Suppressor macrophage treated with lipopolysaccharide for 1 hour (primary cell): ENCODE measurements at places on chromosomes 7 and 10.

DNA sequence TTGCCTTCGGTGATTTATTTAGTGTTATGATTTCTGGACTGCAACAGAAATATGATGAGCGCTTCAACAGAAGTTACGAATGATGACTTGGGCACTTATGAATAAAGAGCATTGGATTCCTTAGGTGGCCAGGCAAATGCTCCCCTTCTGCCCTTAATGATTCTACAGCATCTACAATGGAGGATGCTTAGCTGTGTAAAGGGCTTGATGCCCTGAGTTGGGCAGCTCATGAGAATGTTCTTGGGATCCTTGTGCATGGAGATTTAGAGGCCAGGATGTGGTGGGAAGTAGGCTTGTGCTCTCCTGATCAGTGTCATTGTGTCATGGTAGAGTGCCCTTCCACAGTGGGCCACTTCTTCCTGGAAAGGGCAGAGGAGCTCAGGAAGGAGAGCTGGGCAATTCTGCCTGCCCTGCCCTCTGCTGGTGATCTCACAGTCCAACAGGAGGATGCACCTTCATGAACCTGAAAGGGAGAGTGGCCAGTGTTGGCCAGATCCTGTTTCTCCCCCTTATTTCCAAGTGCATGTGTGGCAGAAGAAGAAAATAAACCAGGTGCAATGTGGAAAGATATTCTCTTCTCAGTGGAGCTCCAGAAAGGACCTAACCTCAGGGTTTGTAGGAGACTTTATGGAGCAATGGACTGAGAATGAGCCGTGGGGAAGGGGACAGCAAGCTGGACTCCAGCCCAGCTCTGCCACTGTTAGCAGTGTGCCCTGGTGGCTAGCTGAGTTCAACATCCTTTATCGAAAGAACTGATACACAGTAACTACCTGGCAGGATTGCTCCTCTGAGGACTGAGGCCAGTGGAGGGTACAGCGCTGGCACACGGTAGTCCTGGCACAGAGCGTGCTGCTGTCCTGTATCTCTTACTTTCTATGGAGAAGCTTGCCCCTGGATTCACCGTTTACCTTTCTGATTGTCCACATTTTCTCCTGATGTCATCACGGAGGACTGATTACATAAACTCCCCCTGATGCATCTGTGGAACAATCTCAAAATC, 182.9 kb downstream of the BMPER start:
- DNase-seq: no peak

- DNase-seq: no peak
These were observed 23.9 kb downstream of the UPF2 start for GRCh38 chr10:12018438-12019282.

DNA sequence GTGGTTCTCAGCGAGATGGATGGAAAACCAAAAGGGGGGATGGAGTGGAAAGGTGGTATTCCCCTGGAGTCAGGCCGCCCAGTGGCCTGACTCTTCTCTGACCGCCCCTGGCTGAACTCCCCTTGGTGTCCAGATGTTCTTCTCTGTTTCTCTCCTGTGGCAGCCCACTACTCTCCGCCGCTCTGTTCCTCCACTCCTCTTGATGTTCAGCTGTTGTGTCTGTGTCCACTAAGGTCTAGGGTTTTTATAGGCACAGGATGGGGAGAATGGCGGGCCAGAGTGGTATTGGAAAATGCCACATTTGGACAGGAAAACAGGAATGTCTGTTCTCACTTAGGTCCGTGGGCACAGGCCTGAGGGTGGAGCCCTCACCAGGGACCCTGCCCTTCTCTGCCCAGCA, 954.3 kb upstream of the MBL2 start:
- DNase-seq: no peak

DNA sequence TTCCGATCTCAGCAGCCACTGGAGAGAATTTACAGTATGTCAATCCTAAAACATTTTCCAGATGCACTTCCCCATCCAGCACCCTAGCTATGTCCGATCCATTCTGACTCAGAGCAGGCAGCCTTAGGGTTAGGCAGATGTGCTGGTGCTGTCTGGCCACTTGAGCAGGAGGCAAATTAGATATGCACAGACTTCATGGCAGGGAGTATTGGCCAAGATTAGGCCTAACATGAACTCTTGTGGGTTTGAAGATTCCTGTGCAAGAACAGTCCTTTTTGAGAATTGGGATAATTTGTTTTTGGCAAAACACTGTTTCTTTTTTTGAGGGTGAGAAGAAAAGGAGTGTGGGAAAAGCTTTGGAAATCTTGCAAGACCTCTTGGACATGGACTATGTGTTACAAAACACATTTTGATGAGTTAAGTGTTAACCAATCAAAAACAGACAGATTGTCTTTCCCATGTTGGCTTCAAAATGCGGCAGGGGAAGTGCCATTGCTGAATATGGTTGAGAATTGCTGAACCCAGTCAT, 218.6 kb upstream of the INHBA start:
- DNase-seq: no peak

DNA sequence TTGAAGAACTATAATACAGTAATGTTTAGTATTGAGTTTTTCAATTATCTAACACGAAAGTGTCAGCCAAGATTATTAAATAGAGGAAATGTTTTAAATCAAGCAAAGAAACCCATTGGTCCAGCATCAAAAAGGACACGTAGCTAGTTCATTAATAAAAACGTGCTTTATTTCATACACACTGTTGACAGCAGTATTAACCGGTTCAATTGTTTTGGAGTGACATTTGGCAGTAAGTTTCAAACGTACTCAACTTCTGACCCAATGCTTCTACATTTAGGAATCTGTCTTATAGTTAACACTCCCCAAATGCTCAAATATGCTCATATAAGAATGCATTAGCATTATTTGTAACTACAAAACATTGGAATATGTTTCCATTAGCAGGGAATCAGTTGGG, 41.3 kb downstream of the SLC16A12 start:
- no peak for DNase-seq

- DNase-seq: no peak
These were observed 2.0 kb upstream of the SPOCK2 start for GRCh38 chr10:72090326-72090725.

- DNase-seq: peak; percentile 98
These were observed at the start of gene R3HCC1L for GRCh38 chr10:98134431-98135221. Gene R3HCC1L (plus strand): TSS chr10:98134657. CDS start chr10:98208115, 73,458 bp downstream.

DNA sequence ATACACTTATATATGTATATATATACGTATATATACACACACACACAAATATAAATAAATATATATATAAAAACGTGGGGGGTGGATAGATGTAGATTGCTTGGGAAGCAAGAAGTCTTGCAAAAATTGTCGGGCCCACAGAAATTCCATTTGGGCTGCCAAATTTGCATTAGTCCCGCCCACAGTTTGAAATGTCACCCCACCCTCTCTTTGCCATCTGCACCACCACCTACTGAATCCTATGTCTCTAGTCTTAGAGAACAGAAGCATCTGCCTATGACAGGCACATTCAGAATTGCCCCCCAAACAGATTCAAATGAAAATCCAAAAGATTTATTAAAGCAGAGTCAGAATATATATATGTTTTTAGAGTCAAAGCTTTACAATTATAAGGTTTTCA, 25.6 kb upstream of the CACNA2D1 start:
- DNase-seq: no peak

DNA sequence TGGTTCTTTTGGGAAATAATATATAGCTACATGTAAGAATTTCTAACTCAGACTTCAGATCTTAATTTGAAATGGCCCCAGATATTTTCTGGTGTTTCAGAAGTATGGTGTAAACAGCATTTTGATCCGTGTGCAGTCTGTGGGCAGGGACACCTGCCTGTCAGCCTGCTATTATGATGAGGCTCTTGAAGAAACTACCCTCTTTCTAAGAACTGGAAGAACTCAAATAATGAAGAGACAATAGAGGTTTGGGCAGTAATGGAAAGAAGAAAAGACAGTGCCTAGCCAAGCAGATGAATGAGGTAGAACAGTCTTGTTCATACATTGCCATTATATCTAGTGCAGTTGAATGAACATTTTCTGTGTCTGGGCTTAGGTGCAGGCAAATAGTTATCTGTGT, 256.6 kb downstream of the ARHGAP21 start:
- no peak for DNase-seq

DNA sequence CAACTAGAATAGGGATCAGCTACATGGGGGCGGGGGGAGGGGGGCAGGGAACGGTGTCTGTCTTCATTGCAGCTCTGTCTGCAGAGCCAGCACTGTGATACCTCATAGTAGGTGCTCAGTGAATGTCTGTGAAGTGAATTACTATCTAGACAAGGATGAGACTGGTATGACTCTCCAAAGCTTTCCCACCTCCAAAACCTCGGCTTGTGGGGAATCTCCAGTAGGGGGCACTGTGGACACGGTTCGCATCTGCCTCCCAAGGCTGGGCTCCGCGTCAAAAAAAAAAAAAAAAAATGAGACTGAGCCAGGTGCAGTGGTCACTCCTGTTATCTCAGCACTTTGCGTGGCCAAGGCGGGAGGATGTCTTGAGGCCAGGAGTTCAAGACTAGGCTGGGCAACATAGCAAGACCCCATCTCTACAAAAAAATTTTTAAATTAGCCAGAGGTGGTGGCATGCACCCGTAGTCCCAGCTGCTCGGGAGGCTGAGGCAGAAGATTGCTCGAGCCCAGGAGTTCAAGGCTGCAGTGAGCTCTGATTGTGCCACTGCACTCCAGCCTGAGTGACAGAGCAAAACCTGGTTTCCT, 9.6 kb downstream of the TRIM56 start:
- peak; percentile 79 for DNase-seq

DNA sequence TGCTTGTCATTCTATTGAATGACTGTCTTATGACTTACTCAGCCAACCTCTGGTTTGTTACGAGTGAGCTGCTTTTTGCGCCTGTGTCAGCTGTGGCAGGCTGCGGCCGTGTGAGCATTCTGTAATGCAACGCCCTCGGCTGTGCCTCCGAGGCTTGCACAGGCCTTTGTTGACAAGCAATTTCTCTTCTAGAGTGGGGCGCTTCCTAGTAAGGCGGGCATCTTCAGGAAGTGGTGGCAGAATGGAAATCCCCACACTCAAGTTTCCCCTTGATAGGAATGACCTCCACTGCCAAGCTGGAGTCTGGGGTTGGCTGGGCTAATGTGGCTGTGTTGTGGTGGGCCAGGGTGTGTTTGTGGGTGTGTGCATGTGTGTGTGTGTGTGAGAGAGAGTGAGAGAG, 20.2 kb upstream of the TMEM178B start:
- peak; percentile 70 for DNase-seq

DNA sequence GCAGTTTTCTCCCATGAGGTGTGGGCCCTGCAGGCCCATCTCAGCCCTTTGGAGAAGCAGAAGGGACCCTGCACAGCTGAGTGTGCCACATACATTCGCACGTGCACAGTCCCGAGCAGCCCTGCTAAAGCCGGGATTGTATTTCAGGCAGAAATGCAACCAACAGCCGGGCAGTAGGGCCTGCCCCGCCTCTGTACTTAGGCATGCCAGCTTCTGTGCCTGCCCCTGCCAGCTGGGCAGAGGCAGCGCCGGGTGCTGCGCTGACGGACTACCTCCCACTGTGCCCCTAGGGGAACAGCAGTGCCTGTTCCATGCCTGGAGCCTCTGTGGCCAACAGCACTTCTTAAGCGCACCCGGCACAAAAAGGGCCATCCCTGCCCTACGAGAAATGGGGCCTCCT, 170.3 kb downstream of the NEURL1 start:
- no peak for DNase-seq

GRCh38 chr10:95467162-95467599, 94.0 kb downstream of the SORBS1 start:
- DNase-seq: no peak

DNA sequence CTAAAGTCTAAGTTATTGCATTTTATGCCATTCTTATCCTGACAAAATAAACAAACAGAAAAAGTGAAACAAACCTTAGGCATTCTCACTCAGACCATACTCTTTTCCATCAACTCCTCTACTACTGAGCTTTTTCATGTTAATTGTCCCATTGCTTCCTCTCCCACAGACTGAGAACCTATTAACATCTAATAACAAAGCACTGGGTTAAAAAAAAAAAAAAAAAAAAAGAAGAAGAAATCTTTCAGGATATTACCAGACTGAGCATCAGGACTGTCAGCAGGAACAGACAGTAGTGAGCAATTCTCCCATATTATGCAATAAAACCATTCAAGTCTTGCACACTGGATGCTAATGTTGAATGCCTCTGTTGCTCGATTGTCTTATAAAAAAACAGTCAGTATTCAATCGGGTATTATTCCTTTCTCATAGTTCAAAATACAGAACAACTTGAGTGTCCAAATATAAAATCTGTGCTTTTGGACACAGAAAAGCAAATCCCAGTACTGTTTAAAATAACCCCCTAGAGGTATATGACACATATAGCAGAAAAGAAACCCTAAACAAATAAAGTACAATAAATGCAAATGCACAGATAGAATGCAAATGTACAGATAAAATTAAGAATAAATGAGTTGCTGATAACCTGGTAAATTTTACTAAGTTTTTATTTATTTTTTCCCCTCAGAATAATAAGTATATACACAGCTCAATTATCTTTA, 531.3 kb upstream of the LRRTM3 start:
- DNase-seq: no peak

DNA sequence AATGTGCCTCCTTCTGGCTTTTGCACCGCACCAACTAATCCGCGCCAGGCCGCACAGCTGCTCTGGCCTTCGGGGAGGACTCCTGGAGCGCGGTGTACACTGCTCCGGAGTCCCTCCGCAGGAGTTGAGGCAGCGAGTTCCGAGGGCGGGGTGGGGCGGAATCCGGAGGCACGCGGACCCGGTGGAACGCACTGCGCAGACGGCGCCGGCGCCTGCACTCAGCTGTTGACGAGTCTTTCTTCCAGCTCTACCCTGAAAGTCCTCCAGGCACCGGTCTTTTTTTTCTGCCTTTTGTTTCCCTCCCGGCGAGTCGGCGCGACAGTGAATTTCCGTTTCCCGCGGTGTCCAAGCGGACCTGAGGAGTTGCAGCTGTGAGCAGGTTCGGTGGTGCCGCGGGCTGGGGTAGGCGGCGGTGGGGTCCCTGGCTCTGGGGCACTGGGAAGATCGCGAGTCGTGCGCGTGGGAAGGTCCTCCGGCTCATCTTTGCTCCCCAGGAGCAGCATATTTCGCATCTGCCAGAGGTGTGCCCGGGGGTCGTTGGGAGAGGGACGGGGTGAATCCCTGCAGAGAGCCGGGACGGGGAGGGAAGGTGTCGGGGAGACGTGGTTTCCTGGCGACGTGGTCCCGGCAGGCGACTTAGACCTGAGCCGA, 44.1 kb downstream of the SFTPD start:
- peak; percentile 53 for DNase-seq

GRCh38 chr7:37282927-37283326, 165.7 kb downstream of the ELMO1 start:
- no peak for DNase-seq

GRCh38 chr7:66409493-66409892, 204.4 kb downstream of the TPST1 start:
- DNase-seq: no peak

- no peak for DNase-seq
These were observed 70.6 kb downstream of the CNNM2 start for GRCh38 chr10:102988404-102989314.

GRCh38 chr7:131819891-131820290, 263.5 kb upstream of the PODXL start:
- no peak for DNase-seq

GRCh38 chr7:31456646-31457368, 57.1 kb upstream of the ITPRID1 start:
- DNase-seq: no peak

DNA sequence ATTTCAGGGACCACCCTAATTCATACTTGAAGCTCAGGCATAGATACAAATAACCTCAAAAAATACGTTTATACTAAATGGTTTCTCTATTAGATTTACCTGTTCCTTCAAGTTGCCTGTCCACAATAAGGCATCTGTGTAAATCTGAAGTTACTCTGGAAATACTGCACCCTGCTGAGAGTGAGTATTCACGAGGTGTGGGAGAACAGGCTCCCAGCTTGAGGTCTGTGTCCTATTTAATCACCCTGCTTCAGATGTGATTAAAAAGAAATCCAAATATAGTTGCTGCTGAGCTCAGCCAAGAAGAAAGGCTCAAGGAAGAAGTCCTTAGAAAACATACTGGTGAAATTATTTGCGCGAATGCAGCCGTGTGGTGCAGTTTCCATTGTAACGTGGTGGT, 136.8 kb downstream of the KLF6 start:
- DNase-seq: no peak
